Endodermal cell (in vitro differentiated cells): ENCODE measurements at places on chromosomes 5 and 9. TPM values are rescaled to one million over a fixed set of nuclear protein-coding genes. Genes with fewer than 3 reads are reported as not detected.

The ATP6V0E1 gene
- total RNA-seq: 128 and 133 TPM in 2 replicates

The PRR7 gene
- 8.0 to 24.9 TPM (median 10.0 TPM) in 3 replicates for total RNA-seq

- peak overlapping the region; percentile 93 for H3K27ac ChIP-seq
- peaks cover 4% of the 10 kb centered on the region for H3K4me1 ChIP-seq
- H3K27me3 ChIP-seq: no peaks in the 10 kb centered on the region
- H3K4me3 ChIP-seq: peak overlapping the region; percentile 98
These were observed 1.1 kb upstream of the MAT2B start for GRCh38 chr5:163504079-163504931.

- H3K27me3 ChIP-seq: peaks cover 64% of the 10 kb centered on the region
- no peaks in the 10 kb centered on the region for H3K4me1 ChIP-seq
- no peaks in the 10 kb centered on the region for H3K36me3 ChIP-seq
These were observed 69.0 kb downstream of the SLC28A3 start for GRCh38 chr9:84271531-84271900.

- H3K4me1 ChIP-seq: no peaks in the 10 kb centered on the region
- H3K27me3 ChIP-seq: no peaks in the 10 kb centered on the region
- no peak overlapping the region for H3K27ac ChIP-seq
These were observed 174.4 kb downstream of the MARCHF11 start for GRCh38 chr5:16005225-16005624.
